SJCRH30 (cell line): ENCODE measurements at places on chromosomes 2 and 18.
A peak's percentile ranks its signal among the peaks of the same experiment; 100 is the strongest.

GRCh38 chr18:74840492-74841167 lies 243.0 kb downstream of the ZNF407 start:
- DNase-seq: no peak

DNA sequence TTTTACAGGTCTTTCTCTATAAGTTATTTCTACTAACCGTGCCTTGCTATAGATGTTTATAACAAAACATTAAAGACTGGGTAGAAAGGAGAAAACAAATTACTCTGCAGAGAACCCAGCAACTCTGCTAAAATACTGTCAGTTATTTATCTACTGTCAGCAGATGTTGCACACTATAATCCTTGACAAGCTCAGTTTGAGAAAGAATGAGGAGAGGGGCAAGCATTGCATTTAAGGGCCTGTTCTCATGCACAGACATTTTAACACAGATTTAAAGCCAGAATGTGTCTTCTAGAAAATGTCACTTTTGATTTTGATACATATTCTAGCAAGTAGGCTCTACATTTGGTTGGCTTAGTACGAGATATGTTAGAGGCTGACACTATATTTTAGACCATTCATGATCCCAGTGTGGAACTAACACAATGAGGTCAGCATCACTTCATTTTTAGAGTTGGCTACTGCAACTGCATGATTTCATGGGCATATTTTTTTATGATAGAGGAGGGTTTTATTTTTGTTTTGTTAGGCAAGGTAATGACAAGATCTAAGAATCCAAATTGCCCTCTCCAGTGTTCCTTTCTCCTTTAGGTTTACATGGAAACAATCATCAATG lies 516.4 kb downstream of the ZEB2 start:
- no peak for DNase-seq

- no peak for DNase-seq
These were observed 372.5 kb downstream of the RBM43 start for GRCh38 chr2:150889141-150889540.

GRCh38 chr2:170500770-170501169 lies 214.4 kb upstream of the SP5 start:
- DNase-seq: no peak

GRCh38 chr2:241224018-241224850 lies 35.8 kb downstream of the ANO7 start:
- peak; percentile 64 for DNase-seq

DNA sequence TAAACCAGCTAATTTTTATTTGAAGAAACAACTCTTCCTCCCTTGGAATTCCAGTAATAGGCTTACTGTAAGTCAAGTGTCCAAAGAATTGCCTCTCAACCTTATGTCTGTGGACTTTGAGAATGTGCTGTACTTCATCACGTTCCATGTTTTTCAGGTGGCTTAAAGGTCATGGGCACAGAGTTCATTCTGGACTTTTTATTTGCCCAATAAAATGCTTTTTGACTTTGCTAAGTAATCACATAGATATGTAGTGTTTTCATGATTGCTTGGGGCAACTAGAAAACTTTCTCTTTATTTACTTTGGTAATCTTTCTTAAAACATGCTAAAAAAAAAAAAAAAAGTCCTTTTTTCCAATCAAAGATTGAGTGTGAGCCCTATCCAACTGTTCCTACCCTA lies 10.4 kb upstream of the DNAH7 start:
- no peak for DNase-seq

DNA sequence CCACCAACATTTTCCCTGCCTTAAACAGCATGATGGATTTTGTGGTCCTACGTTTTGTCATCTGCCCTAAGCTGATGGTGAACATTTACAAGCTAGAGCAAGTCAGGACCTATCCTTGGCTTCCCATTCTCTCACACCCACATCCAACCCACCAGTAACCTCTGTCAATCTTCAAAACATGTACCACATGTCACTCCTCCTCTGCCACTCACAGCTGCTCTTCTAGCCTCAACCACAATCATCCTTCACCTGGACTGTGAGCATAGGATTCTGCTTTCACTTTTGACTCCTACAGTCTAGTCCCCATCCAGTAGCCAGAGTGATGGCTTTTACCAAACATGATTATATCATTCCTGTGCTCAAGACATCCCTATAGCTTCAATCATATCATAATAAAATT lies 279.8 kb upstream of the DLGAP1 start:
- no peak for DNase-seq

GRCh38 chr2:194495046-194495445 lies 1162.0 kb upstream of the SLC39A10 start:
- DNase-seq: no peak

- no peak for DNase-seq
These were observed 53.8 kb upstream of the TMEM87B start for GRCh38 chr2:112001136-112001715.

- peak; percentile 55 for DNase-seq
These were observed 47.5 kb upstream of the TXNDC2 start for GRCh38 chr18:9838144-9838877.

- DNase-seq: peak; percentile 38
These were observed 55.3 kb downstream of the EDAR start for GRCh38 chr2:108933691-108934117.

- DNase-seq: no peak
These were observed 160.5 kb downstream of the XIRP2 start for GRCh38 chr2:167048829-167049228.

GRCh38 chr2:7625392-7626138 lies 708.4 kb downstream of the RNF144A start:
- DNase-seq: no peak

DNA sequence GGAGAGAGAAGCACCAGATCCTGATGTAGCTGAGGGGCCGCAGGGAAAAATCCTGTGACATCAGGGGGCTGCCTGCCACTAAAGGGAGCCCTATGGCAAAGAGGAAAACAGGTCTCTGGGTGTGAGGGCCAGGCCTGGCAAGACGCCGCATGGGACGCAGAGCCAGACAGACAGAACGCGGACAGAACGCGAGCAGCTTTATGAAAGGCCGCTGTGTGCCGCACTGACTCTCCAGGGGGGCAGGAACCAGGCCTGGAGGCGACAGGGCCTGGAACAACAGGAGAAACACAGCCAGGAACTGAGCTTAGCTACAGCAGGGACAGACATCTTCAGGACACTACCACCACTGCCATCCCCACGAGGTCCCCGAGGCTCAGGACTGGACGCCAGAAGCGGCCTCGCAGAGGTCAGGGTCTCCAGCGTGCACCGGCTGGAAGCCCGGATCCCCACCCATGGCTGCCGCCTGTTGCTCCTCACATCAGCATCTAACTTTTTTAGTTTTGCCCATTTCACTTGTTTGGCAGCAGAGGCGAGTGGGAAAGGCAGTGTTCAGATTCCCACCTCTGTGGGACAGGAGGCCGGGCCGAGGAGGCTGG lies 131.6 kb downstream of the VAPA start:
- no peak for DNase-seq

GRCh38 chr2:112110966-112111365 lies 27.2 kb upstream of the FBLN7 start:
- no peak for DNase-seq

- DNase-seq: no peak
These were observed 152.0 kb upstream of the SLC1A4 start for GRCh38 chr2:64837116-64837731.

DNA sequence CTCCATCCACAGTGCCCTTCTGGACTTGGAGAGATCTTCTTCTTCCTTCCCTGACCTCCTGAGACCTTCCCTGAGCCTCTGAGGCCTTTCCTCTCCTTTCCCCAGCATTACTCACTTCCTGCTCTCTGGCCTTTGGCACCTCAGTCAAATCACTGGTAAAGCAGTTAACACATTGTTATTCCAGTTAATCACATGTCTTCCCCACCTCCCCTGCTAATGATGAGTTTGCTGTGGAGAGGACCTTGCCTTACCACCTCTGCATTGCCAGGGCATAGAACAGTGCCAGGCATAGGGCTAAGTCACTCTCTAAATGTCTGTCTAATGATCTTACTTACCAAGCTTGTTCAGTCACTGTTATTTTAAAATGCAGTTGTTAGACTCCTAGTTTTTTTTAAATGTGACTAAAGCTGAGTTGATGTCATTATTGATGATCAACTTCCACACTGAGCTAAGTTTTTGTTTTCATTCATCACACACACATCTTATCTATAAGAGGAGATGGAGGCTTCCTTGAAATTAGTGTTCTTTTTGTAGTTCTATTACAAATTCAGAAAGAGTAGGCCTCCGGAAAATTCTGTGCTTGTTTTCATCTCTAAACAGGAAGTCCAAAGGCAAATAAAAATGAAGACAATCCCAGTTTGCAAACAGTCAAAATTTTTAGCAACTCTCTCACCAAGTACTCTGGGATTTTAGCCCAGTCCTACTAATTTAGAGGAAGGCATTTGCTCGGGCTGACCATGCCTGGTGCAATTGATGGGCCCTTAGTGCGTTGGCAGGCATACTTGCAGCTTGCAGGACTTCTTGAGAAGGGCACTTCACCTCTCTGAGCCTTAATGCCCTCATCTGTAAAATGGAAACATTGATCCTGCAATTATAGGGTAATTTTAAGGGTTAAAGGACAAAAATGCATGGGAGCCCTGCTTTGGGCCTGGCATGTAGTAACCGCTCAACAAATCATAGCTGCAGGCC lies 113.7 kb upstream of the SPRED2 start:
- DNase-seq: no peak

DNA sequence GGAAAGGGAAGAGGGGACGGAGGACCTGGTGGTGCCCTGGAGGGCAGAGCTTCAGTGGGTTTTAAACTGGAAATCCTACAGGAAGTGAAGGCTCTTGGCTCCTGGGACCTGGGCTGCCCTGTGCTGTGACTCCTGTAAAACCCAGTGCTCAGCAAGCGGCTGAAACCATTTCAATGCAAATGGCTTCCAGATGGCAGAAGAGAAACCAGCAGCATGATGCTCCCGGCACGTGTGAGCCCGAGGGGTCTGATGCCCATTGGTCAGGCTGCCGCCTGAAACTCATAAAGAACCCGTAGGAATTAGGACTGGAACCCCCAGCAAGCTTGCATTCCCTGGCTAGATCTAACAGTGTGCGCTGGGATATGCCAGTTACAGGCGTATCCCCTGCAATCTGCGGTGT lies 109.2 kb upstream of the THOC1 start:
- no peak for DNase-seq

DNA sequence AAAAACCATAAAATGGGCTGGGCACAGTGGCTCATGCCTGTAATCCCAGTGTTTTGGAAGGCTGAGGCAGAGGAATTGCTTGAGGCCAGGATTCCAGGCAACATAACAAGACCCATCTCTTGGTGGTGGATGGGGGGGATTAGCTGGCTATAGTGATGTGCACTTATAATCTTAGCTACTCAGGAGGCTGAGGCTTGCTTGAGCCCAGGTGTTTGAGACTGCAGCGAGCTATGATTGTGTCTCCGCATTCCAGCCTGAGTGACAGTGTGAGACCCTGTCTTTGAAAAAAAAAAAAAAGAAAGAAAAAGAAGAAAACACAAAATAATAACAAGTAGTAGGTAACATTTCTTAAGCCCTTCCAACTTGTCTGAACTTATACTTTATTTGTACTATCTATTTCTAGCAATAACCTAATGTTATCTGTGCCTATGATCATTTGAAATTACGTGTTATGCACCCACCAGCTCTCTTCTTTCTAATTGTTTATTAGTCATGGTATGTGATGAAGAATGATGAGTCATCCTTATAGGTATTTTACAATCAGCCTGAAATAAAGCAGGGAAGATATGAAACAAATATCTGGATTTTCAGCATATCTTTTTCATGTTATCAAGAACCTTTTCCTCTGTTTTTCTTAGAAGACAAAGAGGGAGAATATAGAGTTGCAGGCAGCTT lies 129.3 kb upstream of the UNC80 start:
- peak; percentile 41 for DNase-seq

DNA sequence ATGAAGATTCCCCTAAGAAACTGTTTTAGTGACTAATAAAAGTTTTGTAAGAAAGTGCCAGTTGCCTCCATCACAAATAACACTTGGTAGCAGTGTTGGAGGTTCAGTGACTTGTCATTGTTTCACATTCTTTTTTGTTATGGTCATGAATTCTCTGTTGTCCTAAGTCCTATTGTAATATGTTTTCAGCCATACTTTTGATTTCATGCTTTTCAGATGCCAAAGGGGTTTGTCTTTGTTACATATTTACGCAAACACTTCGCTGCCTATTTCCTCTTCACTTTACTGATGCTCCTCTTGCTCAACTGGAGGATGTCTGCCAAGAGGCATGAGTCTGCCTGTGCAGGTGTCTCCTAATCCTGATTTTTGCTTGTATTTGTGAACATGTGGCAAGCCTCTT lies 66.6 kb downstream of the PHLPP1 start:
- no peak for DNase-seq

- DNase-seq: no peak
These were observed 344.6 kb downstream of the ARHGAP15 start for GRCh38 chr2:143473820-143474219.

DNA sequence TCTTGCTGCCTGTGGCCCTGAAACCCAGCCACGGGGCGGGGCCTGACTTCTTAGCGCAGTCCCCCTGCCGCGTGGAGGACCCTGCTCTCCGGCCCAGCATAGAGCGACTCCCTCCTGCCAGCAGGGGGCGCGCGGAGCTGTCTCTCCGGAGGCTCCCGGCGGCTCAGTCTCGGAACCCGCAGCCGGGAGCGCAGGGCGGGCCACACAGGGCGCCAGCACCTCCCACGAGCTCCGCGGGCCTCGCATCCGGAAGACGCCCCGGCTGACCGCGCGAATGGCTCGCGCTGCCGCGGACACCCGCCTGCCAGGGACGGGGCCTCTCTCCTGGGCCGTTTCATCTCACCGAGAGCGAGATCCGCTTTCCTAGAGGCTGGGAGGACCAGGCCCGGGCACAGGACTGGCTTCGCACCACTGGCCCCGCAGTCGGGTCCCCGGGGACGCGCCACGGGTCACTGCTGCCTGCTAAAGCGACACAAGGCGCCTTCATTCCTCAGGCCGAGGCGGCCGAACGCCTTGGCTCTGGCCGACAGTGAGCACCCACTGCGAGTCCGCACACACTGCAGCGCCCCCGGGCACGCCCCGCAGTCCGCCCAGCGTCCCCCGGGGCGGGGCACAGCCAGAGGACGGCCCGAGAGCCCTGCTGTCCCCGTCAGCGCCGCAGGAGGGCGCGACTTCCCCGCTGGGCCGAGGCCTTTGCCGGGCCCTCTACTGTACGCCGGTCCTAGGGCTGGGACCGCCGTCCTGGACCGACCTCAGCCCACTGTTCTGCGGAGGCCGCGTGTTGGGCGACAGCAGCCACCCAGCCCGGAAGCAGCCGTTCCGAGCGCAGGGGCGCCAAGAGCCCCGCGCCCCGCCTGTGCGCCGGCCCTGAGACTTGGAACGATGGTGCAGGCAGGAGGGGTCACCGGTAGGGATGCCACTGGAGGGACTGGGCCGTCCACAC lies 39.0 kb upstream of the ARHGEF4 start:
- peak; percentile 79 for DNase-seq

- DNase-seq: no peak
These were observed 650.5 kb downstream of the GALR1 start for GRCh38 chr18:77899972-77900754.

DNA sequence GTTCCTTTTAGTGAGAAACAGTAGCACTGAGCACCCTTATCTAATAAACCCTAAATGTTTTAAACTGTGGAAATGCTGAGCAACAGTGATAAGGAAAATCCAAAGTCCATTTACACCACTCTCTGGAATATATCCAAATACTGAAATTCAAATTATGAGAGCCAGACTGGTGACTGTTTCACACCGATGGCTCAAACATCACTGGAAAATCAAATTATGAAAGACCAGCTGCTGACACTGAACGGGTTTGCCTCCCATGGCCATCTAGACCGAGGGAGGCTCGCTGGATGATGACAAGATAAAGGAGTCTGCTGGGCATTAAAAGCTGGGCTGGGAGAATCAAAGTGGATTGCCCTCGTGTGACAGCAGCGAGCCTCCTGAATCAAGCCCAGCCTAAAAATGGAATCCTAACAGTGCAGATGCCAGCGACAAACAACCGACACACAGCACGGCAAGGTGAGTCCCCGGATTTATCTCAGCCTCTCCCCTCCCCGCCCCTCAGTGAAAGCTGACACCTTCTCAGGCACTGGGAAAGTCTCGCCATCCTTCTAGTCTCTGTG lies 30.3 kb downstream of the SERPINE2 start:
- no peak for DNase-seq
